Psoas muscle (tissue), 8 donors: ENCODE measurements at places on chromosomes 3 and 15.

DNA sequence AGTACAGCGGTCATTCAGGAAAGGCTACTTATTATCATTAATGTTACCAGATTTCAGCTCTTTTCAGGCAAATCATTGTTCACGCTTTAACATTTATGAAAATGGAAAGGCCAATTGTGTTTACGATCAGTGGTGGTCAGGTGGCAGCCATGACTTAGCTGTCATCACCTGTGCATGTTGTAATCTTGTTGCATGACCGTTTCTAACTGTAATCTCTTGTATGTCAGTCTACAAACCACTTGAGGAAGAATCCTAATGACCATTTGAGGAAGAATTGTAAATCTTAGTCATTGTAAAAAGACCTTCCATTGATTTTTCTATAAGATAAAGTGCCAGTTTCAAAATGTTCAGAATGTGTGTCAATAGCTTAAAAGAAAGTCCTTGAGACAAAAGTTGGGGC, 100.4 kb downstream of the SERPINI1 start:
- H3K4me3 ChIP-seq = no peak overlapping the region
- H3K27ac ChIP-seq = no peak overlapping the region
- no peaks in the 10 kb centered on the region for H3K27me3 ChIP-seq
- DNase-seq = no peak

GRCh38 chr3:126671521-126671920, 16.6 kb upstream of the TXNRD3 start:
- no peak overlapping the region for H3K4me3 ChIP-seq
- H3K4me1 ChIP-seq = no peaks in the 10 kb centered on the region
- no peak for DNase-seq
- no peaks in the 10 kb centered on the region for H3K36me3 ChIP-seq

GRCh38 chr15:70055601-70056051, 42.1 kb downstream of the TLE3 start:
- H3K4me1 ChIP-seq = no peaks in the 10 kb centered on the region
- DNase-seq = no peak
- H3K27me3 ChIP-seq = no peaks in the 10 kb centered on the region
- H3K36me3 ChIP-seq = peaks cover 3% of the 10 kb centered on the region
- no peak overlapping the region for H3K4me3 ChIP-seq
- H3K27ac ChIP-seq = no peak overlapping the region

DNA sequence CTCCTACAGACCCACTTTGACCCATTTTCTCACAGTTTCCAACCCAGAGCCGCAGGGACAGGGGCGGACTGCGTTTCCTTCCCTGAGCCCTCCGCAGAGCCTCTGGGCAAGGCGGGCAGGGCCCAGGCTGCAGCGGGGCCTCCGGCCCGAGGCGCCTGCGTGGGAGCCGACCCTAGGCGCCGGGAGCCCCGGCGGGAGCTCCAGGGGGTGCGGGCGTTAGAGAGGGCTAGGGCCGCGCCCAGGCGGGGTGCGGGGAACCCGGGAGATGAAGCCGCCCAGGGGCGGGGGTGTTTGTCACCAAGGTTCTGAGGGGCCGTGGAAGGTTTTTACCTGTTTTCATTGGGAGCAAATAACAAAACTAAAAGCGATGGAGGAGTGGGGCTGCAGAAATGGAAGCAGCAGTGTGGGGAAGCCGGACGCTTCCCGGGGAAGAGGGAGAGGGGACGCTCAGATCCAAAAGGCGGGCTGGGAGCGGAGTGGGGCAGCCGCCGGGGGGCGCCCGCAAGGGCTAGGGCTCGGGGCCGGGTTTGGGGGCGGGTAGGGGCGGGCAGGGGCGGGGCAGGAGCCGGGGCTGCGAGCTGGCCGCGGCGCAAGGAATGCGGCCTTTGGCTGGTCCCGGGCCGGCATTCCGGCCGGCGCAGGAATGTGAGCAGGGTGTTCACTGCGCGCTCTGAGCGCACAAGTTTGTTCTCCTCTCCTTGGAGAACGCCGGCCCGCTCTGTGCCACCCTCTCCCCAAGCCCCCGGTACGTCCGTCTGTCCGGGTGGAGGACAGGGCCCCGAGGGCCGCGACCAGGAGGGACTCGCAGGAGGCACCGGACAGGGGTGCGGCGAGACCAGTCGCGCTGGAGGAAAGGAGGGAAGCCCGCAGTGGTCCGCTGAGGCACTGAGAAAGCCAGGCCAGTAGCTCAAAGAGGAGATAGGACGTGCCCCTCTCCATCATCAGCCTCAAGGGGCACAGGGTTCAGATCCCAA, 61.1 kb downstream of the AMOTL2 start:
- H3K36me3 ChIP-seq = no peaks in the 10 kb centered on the region
- H3K27ac ChIP-seq = peak overlapping the region; percentile 74
- peaks cover 54% of the 10 kb centered on the region for H3K4me1 ChIP-seq
- no peaks in the 10 kb centered on the region for H3K27me3 ChIP-seq

- peaks cover 55% of the 10 kb centered on the region for H3K4me1 ChIP-seq
- no peaks in the 10 kb centered on the region for H3K27me3 ChIP-seq
- no peak overlapping the region for H3K4me3 ChIP-seq
- DNase-seq = no peak
- H3K36me3 ChIP-seq = no peaks in the 10 kb centered on the region
- H3K27ac ChIP-seq = peak overlapping the region; percentile 71
Observed at GRCh38 chr3:171348121-171348520, 112.1 kb downstream of the TNIK start.

GRCh38 chr3:184741259-184741556, 29.3 kb upstream of the MAGEF1 start:
- no peak overlapping the region for H3K27ac ChIP-seq
- no peaks in the 10 kb centered on the region for H3K4me1 ChIP-seq
- DNase-seq = no peak
- H3K27me3 ChIP-seq = no peaks in the 10 kb centered on the region
- no peaks in the 10 kb centered on the region for H3K36me3 ChIP-seq
- H3K4me3 ChIP-seq = no peak overlapping the region

GRCh38 chr3:153626158-153626557, 464.1 kb downstream of the RAP2B start:
- no peaks in the 10 kb centered on the region for H3K4me1 ChIP-seq
- H3K4me3 ChIP-seq = no peak overlapping the region
- peaks cover 2% of the 10 kb centered on the region for H3K27me3 ChIP-seq
- no peak for DNase-seq

- no peaks in the 10 kb centered on the region for H3K4me1 ChIP-seq
- no peak overlapping the region for H3K27ac ChIP-seq
- no peaks in the 10 kb centered on the region for H3K36me3 ChIP-seq
- DNase-seq = no peak
- no peaks in the 10 kb centered on the region for H3K27me3 ChIP-seq
- H3K4me3 ChIP-seq = no peak overlapping the region
Observed at GRCh38 chr15:55277116-55277564, 12.5 kb downstream of the RAB27A start.

GRCh38 chr3:11826628-11827265, 19.9 kb downstream of the TAMM41 start:
- H3K27me3 ChIP-seq = no peaks in the 10 kb centered on the region
- no peak overlapping the region for H3K4me3 ChIP-seq
- no peak for DNase-seq
- no peaks in the 10 kb centered on the region for H3K4me1 ChIP-seq

DNA sequence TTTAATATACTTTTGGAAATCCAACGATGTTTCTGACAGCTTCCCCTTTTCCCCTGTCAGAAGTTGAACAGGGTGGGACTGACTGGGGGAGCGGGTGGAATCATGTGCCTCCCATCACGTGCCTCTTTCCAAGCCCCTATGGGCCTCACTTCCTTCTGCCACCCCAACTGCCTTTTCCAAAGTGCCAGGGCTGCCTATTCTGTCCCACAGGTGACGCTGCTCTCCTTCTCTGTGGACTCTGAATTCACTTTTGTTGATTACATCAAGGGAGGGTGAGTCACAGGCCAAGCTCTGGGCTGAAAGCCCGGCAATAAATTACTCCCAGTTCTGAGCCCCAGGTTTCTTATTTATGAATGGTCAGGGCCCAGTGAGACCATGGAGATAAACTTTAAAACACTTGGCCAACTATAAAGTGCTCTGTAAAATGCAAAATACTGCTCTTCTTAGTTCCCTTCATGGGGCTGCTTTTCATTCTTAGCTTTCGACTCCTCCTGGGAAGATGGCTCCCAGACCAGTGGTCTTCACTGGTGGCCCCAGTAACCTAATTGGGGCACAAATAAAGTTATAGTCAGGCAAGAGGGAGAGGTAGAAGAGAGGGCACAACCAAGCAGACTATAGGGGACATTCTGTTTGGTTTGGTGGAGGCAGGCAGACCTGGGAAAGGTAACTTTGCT, 12.3 kb downstream of the CPNE9 start:
- no peak overlapping the region for H3K4me3 ChIP-seq
- no peaks in the 10 kb centered on the region for H3K4me1 ChIP-seq
- no peaks in the 10 kb centered on the region for H3K27me3 ChIP-seq
- DNase-seq = peak; percentile 78
- H3K36me3 ChIP-seq = no peaks in the 10 kb centered on the region

- no peaks in the 10 kb centered on the region for H3K27me3 ChIP-seq
- no peak overlapping the region for H3K27ac ChIP-seq
- peaks cover 6% of the 10 kb centered on the region for H3K4me1 ChIP-seq
- H3K36me3 ChIP-seq = no peaks in the 10 kb centered on the region
- no peak for DNase-seq
- no peak overlapping the region for H3K4me3 ChIP-seq
Observed at GRCh38 chr3:194866236-194866635, 180.6 kb downstream of the FAM43A start.

- H3K27ac ChIP-seq = no peak overlapping the region
- no peaks in the 10 kb centered on the region for H3K4me1 ChIP-seq
- H3K36me3 ChIP-seq = peaks cover 100% of the 10 kb centered on the region
- no peak for DNase-seq
Observed at GRCh38 chr15:74451861-74452835, 8.8 kb downstream of the UBL7 start.

DNA sequence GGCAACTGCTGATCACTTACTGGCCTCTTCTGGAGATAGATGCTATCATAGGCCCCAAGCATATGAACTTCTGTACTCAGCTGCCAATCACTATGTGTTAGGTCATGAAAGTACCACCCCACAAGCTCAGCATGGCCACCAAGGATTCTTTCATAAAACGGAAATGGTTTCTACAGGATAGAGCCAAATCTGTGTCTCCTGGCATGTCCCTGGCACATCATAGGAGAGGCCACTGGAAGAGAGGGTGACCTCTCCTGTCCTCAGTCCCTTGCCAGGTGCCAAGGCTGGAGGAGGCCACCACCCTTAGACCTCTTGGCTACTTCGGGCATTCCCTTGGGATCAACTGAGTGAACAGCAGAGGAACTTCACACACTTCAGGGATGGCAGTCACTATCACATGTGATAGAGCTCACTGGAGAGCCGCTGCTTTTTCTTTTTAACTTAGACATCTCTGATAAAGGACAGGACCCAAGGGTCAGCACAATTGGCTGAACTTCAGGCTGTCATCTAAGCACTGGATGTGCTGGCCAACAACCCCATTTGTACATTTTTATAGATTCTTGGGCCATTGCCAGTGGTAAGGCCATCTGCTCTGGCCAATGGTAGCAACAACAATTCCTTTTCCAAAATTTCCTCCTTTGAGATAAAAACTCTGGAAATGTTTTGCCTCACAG, 425.2 kb downstream of the SQOR start:
- H3K27ac ChIP-seq = no peak overlapping the region
- no peaks in the 10 kb centered on the region for H3K4me1 ChIP-seq
- no peaks in the 10 kb centered on the region for H3K36me3 ChIP-seq
- no peaks in the 10 kb centered on the region for H3K27me3 ChIP-seq

DNA sequence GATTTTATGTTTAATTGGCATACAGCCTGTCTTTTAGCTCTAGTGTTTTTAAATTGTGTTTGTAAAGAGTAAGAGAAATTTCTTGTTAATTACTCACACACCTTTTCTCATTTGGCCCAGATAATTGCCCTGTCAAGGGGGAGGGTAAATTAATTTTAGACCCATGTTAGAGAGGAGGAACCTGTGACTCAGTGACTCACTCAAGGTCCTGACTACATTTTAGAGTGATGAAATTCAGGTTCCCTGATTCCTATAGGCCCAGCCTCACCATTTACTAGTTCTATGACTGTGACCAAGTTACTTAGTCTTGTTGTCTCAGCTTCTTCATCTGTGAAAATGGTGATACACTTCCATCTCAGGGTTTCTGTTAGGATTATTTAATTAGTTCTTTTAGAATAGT, 125.2 kb upstream of the DPH6 start:
- no peaks in the 10 kb centered on the region for H3K36me3 ChIP-seq
- H3K4me1 ChIP-seq = peaks cover 29% of the 10 kb centered on the region
- no peak overlapping the region for H3K27ac ChIP-seq
- H3K4me3 ChIP-seq = no peak overlapping the region
- no peak for DNase-seq
- H3K27me3 ChIP-seq = no peaks in the 10 kb centered on the region

DNA sequence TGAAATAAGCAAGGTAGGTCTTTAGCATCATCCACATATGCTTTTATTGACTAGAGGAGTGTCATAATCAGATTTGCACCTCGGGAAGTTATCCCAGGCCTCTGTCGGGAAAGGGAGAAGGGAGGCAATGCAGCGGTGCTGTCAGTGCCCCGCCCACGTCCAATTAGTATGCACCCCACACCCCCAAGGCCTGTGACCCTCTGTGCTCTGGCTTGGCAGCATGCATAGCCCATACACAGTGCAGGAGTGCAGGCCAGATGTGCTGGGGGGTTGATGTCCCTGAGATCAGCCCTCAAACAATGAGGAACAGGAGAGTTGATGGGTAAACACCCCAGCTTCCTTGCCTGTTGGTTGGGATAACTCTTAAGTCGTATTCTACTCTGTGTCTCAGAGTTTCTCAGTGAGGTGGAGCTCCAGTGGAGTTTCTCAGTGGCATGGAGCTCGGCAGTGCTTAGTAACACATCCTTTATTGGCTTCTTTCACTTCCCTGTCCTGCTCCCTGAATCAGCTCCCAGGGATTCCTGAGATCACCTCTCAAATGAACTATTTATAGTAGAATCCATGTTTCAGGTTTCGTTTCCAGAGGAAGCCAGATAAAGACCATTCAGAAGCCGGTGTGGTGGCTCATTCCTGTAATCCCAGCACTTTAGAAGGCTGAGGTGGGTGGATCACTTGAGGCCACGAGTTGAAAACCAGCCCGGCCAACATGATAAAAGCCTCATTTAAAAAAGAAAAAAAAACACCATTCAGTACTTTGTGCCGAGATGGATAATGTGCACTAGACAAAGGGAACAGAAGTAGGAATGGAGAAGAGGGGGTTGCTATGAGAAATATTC, 26.7 kb upstream of the NDUFB4 start:
- H3K4me1 ChIP-seq = no peaks in the 10 kb centered on the region
- no peak for DNase-seq
- H3K4me3 ChIP-seq = no peak overlapping the region
- H3K27me3 ChIP-seq = no peaks in the 10 kb centered on the region
- no peaks in the 10 kb centered on the region for H3K36me3 ChIP-seq

GRCh38 chr15:100821327-100821726, 58.3 kb upstream of the ALDH1A3 start:
- H3K27ac ChIP-seq = no peak overlapping the region
- H3K4me1 ChIP-seq = no peaks in the 10 kb centered on the region
